Body of pancreas (tissue), 4 donors: ENCODE measurements at places on chromosomes 6 and 20. TPM values are rescaled to one million over a fixed set of nuclear protein-coding genes. Genes with fewer than 3 reads are reported as not detected.

PRR18 gene
- not detected for total RNA-seq

L3MBTL1 gene
- 10.1 TPM for total RNA-seq

DST gene
- 117 TPM for total RNA-seq

ANKRD6 gene
- total RNA-seq, result 16.9 TPM

PDE10A gene
- 3.9 TPM for total RNA-seq

MCM8 gene
- total RNA-seq, result 2.6 TPM

DLK2 gene
- not detected for total RNA-seq

DNA sequence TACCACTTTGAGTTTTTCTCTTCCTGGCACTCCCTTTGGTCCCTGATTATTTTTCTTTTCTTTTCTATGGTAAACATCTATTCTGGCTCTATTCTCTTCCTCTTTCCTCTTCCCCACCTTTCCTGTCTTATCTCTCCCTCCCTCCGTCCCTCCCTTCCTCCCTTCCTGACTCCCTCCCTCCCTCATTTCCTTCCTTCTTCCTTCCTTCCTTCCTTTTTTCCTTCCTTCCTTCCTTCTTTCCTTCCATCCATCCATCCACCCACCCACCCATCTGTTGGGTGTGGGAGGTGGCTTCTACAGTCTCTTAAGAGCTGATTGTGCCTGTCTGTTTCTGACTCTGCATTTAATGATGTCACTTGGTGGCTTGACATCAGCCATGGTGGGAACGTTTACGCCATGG lies 43.5 kb upstream of the GTSF1L start:
- DNase-seq, result no peak

- DNase-seq, result no peak
Observed at GRCh38 chr6:169934699-169935347, 183.4 kb downstream of the ERMARD start.

DNA sequence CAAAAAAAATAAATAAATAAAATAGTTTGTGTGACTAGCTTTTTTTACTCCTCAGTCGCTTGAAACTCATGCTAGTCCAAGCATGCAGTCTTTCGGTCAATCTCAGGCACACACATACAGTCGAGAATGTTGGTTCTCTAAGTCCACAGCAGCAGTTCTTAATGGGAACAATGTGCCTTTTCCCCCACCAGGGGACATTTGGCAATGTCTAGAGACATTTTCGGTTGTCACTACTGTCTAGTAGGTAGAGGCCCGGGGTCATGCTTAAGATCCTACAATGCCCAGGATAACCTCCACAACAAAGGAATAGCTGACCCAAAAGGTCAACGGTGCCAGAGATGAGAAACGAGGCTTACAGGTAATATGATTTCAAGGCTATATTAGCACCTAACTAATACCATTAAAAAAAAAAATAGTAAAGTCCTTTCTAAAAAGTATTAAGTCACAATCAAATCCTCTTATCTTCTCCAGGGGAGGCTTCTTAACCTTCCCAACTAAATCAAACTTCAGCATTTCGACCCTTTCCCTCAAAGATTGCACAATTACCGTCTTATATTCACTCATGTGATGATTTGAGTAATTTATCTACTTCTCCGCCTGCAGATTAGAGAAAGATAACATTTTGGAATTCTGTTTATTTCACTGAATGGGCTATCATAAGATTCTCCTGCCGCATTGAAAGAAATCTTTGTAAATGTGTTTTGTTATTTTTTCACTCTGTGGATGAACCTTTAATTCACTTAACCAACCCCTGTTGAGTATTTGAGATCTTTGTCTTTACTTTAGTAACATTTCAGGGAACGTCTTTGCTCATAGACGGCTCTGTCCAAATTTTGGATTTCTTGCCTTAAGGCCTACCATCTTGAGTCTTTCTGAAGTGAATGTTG lies 8.1 kb upstream of the SALL4 start:
- no peak for DNase-seq

GRCh38 chr6:8075185-8075584 lies 11.0 kb upstream of the BLOC1S5 start:
- DNase-seq, result no peak

GRCh38 chr20:42255821-42256220 lies 637.6 kb upstream of the CHD6 start:
- DNase-seq, result no peak

DNA sequence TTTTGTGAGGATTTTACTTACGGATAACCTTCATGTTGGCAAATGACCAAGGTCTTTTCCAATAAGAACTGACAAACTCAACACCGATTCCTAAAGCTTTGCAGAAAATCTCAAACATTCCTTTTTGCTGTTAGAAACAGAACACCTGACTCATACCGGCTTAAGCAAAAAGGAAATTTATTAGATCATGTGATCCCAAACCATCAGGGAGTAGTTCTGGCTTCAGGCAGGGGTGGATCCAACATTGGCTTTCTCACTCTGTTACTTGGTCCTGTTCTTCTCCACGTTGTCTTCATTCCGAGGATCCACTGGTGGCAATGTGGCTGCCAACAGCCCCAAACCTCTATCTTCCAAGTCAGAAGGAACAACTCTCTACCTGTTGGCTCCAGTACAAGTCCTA lies 95.9 kb upstream of the PMEPA1 start:
- no peak for DNase-seq

DNA sequence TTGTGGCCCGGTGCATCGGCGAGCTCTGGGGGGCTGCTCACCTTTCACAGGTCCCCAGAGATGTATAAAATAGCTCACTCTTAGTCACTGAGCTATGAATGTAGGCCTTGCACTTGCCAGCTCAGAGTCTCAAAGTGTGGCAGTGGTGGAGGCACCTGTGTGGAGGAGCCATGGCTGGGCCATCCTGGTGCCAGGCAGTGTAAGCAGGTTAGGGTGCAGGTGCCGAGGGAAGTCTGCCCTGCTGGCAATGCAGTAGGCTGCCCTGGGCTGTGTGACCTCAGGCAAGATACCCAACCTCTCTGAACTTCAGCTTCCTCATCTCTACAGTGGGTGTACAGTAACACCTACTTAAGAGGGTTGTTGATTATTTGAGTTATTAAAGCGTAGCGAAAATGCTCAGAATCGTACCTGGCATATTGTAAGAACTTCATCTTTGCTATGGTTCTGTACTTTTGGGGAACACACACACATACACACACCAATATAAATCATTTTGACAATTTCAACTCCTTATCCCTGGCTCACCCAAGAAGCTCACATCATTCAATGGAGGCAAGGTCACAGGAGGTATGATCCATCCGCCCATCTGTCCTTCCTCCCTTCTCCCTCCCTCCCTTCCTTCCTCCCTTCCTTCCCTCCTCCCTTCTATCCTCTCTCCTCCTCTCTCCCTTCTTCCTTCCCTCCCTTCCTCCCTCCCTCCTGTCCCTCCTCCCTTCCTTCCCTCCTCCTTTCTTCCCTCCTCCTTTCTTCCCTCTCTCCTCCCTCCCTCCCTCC lies 66.8 kb upstream of the STX16 start:
- DNase-seq, result no peak

DNA sequence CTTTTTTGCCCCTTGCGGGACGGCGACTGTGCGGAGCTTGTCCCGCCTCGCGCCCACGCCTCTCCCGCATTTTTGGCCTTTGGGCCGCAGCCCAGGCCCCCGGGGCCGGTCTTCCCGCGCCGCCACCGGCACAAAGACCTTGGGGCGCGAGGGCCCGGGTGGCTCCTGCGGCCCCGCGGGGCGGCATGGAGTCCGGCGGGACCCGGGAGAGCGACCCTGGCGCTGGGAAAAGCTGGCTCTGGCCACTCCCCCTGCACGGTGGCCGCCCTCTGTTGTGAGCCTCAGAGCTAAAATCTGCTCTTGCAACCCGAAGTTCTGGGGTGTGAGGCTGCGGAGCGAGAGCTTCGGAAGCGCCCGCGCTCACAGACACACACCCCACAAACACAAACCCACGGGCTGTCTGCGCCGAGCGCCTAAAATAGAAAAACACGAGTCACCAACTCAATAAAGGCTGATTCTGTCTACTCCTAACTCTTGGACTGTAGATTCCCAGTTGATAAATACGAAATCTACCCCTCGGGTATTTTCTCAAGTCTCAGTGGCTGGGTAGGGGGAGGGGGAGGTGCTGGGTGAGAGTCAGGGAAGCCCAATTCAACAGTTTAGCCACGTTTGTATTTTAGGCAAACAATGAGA lies 496 bp upstream of the BEND3 start:
- peak; percentile 58 for DNase-seq

DNA sequence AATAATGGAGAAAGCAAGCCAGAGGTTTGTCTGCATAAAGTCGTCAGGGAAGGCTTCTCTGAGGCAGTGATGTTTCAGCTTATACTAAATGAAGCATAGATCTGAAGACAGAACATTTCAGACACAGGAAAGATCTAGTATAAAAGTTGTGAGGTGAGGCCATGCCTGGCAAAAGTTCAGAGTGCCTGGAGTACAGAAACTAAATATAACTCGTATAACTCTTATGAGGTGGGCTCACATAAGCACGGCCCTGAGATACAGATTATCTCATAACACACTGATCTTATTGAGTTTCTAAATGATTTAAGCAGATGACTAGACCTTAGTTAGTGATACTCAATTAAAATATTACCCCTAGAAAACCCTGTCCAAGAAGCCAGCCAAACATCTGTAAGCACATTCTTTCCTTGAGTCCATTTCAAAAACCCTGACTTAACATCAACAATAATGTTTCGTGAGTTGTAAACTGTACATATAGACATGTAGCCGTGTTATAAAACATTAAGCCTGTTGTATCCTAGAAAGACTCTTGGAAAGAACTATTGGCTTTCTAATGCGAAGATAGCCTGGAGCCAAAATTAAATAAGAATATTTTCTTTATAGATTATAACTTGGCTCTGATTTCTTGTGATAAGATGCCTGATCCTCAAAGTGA lies 667.6 kb downstream of the TENT5A start:
- no peak for DNase-seq

DNA sequence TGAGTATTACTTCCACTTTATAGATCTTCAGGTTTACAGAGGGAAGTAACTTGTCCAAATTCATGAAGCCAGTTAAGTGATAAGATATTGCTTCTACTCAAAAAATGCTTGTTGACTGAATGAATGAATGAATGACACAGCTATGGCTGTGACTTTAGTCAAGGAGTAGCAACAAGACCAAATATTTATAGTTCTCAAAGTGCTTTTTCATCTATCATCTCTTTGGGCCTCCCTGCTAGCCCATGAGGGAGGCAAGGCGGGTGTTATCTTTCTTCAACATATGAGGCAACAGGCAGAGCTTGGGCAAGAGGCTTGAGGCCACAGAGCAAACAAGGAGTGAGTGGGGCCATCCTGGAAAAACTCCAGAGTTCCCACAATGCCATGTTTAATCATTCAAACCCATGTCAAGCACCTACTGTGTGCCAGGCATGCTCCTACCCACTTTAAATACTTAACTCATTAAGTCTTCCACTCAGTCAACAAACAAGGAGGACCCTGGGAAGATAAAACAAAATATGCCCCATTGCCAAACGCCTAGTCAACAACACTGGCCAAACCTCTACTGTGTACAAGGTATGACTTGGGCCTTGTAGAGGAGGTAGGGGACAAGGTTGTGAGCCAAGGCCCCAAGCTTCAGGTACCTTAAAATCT lies 15.9 kb downstream of the BCL2L1 start:
- no peak for DNase-seq

DNA sequence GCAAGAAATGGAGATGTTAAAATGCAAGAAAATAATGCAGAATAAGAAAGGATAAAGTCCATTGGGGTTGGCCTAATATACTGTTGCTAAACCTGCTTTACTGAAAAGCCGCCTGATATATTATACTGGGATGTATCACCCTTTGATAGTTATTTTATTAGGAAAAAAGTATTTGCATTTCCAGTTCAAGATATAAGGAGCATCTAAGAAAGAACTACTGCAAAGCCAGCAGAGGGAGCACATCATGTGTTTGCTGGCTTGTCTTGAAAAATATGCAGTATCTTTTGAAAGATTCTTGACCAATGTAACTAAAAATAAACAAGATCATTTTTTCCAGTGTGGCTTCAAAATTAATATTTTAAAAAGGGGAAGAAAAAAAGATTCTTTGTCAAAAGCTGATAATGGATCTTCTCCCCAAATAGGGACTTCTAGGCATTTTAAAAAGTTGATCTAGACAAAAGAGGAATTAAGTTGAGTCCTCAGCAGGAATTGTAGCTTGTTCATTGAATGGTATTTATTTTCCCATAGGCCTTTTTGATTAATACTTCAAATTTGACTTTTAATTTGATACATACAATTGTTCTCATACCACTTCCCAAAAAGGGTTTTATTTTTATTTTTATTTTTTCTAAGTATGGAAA lies 214.9 kb downstream of the ZFAND3 start:
- DNase-seq, result no peak

GRCh38 chr20:61738601-61739069 lies 327.0 kb downstream of the TAF4 start:
- no peak for DNase-seq

DNA sequence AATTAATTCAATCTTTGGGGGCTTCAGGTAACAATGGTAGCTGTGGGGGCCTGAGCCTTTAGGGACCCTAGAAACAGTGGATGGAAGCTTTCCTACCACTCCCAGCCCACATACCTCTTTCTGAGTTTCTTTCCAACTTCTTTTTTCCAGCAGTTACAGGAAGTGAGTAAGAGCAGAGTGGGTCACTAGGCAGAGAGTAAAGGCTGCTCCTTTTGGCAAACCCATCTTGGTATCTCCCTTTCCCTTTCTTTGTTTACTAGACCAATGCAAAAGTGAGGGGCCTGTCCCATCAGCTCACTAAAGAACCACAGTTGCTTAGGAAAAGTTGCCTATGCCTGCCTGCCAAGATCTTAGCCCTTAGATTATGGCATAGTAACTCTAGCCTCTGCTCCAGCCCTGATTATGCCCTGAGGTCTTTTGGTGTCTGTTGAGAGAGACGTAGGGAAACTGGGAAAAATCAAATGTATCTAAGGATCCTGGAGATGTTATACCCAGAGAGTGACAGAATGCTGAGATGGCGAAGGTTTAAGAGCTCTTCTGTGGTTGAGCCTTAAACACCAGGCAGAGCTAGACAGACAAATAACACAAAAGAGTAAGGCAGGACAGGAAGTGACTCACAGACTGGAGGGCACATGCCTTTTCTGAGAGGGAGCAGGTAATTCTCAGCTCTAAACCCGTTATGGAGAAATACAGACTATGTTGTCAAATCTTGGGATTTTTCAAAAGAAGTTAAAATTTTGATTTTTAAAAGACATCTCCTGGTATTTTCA lies 31.3 kb downstream of the TRMT6 start:
- no peak for DNase-seq

GRCh38 chr6:28226460-28226859 lies 1.4 kb downstream of the ZSCAN9 start:
- DNase-seq, result no peak

DNA sequence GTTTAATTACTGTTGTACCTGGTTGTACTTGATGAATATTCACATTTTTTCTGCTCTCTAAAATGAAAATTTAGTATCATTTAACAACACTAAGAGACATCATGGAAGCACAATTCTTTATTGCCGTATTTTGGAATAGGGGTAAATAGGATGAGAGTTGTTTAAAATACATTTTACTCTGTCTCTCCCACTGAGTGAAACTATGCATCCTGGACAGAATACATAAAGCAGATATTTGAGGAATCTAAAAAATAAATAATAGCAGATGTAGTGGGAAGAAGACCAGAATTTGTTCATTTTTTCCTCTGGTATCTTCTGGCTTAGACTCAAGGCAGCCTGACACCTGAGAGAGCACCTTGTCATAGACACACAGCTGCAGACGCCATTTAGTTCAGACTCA lies 119.1 kb upstream of the AHI1 start:
- DNase-seq, result no peak
